ENCODE measurements at places on chromosomes 11 and 22.
A peak's percentile ranks its signal among the peaks of the same experiment; 100 is the strongest.

DNA sequence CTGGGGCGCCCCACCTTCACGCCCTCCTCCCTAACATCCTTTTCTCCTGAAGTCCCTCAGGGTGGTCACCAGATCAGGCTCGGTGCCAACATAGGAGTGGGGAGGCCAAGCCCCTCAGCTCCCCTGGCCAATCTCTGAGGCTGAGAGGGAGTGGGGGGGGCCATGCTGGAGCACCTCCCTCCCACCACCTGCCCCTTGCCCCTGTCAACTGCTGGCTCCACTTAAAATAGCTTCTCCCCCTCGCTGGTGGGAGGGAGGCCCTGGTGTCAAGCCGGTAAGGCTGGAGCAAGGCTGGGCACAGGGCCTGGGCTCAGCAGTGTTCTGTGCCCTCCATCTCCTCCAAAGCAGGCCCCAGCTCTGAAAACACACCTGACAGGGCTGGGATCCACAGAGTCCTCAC lies 4.9 kb downstream of the PLXNB2 start:
- DNase-seq: no peak

GRCh38 chr11:67429038-67429668 lies 859 bp downstream of the RPS6KB2 start:
- no peak for DNase-seq

DNA sequence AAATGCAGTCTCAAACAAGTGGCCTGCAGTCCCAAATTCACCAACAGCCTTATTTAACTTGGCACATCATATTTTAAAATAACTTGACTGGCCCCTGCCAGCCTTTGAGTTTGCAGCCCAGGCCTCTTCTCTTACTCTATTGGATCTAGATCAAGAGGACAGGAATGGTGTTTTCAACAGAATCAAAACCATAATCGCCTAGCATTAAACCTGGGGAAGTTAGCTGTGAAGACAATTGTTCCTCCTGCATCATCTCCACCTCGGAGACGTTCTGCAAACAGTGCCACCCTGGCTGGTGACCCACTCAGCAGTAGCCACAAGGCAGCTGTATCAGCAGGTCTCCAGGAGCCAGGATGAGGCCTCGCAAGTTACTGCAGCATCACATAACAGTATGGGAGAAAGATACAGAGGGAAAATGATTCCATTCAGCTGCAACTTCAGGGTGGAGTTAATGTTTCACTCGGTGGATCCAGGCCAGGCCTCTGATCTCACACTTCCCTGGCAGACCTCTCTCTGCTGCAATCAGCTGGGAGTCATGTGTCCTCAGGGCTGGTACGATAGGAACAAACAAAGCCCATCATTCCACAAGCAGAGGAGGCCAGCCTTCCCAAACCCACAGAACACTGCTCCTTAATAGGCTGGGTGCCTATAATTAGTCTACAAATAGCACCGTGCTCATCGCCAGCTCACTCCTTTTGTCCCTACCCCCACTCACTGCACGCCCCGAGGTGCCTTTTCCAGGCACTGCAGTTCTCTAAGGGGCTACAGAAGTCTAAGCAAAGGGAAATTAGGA lies 18.6 kb upstream of the SCN2B start:
- no peak for DNase-seq

GRCh38 chr22:38751422-38752346 lies 4.1 kb downstream of the SUN2 start:
- peak; percentile 80 for DNase-seq

DNA sequence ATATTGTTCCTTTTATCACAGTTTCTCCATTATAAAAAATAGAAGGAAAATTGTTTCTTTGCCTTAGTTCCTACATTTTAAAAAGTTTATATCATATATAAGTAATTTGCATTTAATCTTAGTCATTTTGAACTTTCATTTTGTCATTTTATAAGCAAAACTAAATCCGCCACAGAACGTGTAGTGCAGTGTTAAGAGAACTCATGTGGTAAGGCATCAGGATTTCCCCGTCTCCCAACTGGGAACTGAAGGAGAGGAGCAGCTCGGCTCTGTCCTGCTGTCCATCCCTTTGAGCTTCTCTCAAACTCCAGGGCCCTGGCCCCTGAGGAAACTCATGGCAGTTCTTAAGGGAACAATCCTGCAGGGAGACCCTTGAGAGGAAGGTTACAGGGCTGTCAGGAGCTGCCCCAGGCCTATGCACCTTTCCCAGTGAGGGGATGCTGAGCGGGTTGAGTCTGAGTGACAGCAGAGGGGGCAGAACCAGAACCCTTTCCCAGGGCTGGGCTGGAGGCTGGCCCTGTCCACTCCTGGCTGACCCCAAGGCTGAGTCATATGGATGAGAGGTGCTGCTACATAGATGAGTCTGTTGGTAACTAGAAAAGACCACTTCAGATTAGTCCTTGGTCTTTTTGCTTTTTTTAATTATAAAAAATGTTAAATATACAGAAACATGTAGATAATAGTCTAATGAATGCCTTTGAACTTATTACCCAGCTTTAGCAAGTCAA lies 333.1 kb downstream of the TBC1D22A start:
- no peak for DNase-seq

- no peak for DNase-seq
Observed at GRCh38 chr11:82194521-82194920, 539.1 kb downstream of the FAM181B start.

DNA sequence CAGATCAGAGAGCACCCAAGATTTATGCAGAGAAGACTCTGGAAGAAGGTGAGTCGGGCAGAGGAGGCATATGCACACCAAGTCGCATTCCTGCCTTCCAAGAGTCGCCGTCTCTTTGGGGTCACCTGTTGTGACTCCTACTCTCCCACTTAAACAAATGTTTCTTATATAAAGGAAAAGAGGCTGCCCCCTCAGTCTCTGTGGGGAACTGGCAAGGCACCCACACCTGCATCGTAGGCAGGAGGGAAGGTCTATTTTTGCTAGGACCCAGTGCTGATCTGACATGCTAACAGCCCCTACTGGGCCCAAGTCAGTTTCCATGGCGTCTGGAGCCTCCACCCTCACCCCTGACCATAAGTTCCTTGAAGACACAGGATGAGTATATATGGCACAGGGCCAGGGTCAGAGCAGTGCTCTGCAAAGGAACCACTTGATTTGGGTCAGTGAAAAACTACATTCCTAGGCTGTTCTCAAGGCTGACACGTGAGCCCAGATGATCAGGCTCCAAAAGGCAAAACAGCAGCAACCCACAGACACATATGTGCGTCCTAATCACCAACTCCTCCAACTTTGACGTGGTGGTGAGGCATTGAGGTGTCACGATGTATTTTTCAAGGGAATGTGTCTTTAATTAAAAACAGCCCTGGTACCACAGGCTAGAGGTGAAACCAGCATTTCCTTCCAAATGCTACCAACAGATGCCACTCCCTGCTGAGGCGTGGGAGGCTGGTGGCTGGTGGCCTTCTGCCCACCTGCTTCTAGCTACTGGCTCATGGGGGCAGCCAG lies 55.6 kb upstream of the CSNK2A3 start:
- DNase-seq: no peak
